ENCODE measurements at places on chromosomes 5 and 9.

- peaks cover 12% of the 10 kb centered on the region for H3K36me3 ChIP-seq
- H3K4me1 ChIP-seq: peaks cover 80% of the 10 kb centered on the region
- H3K27ac ChIP-seq: peak overlapping the region; percentile 90
- peak; percentile 96 for DNase-seq
- no peaks in the 10 kb centered on the region for H3K27me3 ChIP-seq
Measured at GRCh38 chr9:133144142-133144903, 19.4 kb downstream of the GBGT1 start.

DNA sequence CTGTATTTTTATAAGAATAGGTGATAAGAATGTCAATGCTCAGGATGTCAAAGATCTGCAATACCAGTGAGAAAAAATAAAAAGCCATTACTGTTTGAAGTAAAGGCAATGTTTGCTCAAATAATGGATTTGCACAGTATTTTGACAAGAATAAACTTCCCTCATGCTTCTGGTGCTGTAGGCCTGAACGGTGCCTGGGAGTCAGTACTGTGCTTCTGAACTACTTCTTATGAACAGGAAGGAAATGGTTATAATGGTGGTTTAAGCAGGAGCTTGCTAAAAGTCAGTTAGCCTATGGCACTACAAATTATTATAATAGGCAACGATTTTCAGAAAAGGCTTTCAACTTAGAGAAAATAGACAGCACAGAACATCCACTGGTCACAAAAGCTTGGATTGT lies 548.3 kb upstream of the CDH18 start:
- H3K27me3 ChIP-seq: no peaks in the 10 kb centered on the region
- H3K36me3 ChIP-seq: no peaks in the 10 kb centered on the region
- no peak overlapping the region for H3K4me3 ChIP-seq
- H3K27ac ChIP-seq: no peak overlapping the region
- H3K4me1 ChIP-seq: no peaks in the 10 kb centered on the region
- DNase-seq: no peak

DNA sequence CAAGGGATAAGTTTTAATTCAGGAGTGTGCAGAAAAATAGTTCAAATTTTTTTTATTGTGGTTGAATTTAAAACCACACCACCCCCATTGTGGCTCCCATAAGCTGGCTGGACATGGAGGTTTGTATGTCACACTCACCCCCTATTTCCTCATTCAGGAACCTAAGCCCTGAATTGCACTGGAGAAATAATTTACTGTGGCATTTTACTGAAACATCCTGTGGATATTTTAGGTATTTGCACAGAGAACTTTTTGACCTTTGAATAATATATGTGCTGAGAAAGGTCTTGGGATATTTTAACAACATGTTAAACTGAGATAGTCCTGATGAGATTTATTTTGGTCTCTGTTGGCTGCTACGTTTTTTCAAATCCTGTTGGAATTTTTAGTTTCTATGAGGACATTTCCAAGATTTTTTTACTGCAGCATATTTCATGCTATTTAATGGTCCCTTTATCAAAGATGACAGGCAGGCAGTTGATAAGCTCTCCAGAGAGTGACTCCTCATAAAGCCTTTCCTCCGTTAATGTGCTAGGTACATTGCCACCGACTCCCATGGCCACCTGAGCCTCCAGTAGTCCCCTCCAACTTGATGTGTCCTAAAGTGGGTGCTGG lies 51.2 kb upstream of the PALM2AKAP2 start:
- H3K4me3 ChIP-seq: no peak overlapping the region
- no peak for DNase-seq
- H3K27me3 ChIP-seq: no peaks in the 10 kb centered on the region
- peaks cover under 1% of the 10 kb centered on the region for H3K4me1 ChIP-seq
- H3K36me3 ChIP-seq: no peaks in the 10 kb centered on the region

DNA sequence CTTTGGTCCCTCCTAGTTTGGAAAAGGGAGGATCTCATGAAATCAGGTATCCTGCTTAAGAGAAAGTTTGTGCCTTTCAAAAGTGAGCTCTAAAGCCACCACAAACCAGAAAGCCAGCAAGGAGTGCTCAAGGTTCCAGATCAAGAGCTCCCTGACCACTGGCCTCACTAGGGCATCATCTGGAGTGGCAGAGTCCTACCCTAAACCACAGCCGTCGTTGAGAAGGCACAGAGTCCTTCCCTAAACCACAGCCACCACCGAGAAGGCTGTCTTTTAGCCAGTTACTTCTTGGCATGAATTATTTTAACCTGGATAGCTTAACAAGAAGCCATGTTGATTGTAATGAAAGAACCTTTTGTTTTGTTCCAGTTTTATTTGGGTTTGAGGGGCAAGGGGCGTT lies 102.9 kb downstream of the FRMD3 start:
- DNase-seq: no peak
- no peaks in the 10 kb centered on the region for H3K4me1 ChIP-seq
- no peaks in the 10 kb centered on the region for H3K36me3 ChIP-seq
- H3K27ac ChIP-seq: no peak overlapping the region
- H3K4me3 ChIP-seq: no peak overlapping the region
- H3K27me3 ChIP-seq: peaks cover 1% of the 10 kb centered on the region

Measured in activated CD4-positive, alpha-beta memory T cell treated with anti-CD3 and anti-CD28 coated beads, Interleukin-2, amount 10 ng/mL, durations not matched to agents 7 days and 5 days (primary cell).